ENCODE measurements at places on chromosomes 4 and X. TPM values are rescaled to one million over a fixed set of nuclear protein-coding genes. Genes with fewer than 3 reads are reported as not detected.

DNA sequence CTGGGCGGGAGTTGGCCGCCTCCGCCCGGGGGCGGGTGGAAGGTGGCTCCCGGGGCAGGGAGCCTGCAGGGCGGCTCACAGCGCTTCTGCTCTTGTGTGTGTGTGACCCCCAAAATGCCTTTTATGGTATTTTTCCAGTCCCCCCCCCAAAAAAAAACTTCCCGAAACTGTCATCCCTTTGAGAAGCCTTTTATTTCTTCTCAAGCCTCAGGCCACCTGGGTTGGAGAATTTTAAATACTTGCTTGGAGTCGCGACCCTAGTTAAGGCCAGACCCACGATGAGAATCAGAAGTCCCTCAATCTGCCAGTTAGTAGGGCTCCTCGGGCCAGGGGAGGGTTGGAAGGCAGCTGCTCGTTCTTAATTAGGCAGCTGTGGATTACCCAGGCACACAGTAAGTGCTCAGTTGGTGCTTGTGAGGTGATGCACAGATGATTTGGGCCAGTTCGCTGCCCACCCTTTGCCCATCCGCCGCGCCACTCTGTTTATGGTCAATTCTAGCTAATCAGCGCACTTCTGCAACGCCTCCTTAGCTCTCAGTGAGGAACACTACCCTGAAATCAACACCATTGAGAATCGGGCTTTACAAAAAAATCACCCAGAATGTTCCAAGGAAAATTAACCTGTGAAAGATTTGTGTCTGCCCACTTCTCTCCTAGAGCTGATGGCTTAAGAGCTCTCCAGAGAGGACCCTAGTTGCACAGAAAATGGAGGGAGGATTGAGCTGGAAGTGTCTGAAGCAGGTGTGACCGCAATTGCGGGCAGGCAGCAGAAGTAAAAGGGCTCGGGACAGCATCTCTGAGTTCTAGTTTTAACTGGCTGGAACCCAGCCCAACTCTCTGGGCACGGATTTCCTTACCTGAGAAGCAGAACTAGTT lies 648 bp upstream of the SCD5 start:
- DNase-seq, result peak; percentile 22

- no peak for DNase-seq
Observed at GRCh38 chr4:41160856-41161255, 53.5 kb downstream of the APBB2 start.

TMEM31 gene
- polyA plus RNA-seq, result 0.85 TPM

DNA sequence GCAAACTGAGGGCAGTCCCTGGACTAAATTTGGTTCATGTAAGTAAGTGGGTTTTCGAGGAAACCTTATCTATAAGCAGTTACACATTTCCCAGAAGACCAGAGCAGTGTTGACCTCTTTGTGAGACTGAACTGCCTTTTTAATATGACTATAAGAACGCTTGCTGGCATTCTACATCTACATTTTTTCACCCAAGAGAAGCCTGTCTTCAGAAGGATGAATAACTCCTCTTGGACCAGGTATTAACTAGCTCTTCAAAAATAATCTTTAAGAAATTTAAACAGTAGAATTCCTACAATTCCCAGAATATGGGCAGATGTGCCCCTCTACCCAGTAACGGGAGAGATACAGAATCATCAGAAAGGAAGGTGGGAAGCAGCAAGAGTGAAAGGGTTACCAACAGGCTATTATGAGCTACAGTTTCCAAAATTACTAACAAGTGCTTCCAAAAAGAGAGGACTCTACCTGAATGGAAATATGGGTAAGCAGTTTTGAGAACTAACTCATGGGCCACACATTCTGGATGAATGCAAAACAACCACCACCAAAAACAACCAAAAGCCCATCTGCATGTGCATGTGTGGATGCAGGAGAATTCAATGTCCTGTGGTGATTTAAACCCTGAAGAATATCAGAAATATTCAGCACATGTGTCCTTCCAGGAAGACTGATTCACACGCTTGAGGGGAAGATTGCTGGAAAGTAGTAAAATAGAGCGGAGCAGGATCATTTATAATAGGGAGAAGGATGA lies 17.4 kb downstream of the BBS12 start:
- no peak for DNase-seq

DNA sequence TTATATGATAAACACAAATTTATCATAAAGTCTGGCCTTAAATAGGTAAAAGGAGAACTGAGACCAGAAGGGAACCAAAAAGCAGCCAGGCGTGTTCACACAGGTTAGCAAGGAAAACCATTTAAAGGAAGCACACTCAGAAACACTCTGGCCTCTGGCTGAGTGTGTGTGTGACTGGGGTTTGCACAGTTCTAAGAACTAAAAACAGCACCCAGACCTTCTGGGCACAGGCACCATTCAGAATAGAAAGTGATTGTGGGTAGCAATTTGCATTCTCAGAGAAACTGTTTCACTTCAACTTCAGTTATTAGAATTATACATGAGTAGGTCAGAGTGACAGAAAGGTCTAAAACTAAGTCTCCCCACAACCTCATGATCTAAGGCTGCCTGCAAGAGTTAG lies 10.0 kb downstream of the GPR82 start:
- no peak for DNase-seq

- DNase-seq, result no peak
Observed at GRCh38 chrX:153487590-153488071, 7.1 kb upstream of the BGN start.

- no peak for DNase-seq
Observed at GRCh38 chrX:66602381-66602938, 36.4 kb downstream of the EDA2R start.

CYTL1 gene
- polyA plus RNA-seq, result 5.6 TPM

DNA sequence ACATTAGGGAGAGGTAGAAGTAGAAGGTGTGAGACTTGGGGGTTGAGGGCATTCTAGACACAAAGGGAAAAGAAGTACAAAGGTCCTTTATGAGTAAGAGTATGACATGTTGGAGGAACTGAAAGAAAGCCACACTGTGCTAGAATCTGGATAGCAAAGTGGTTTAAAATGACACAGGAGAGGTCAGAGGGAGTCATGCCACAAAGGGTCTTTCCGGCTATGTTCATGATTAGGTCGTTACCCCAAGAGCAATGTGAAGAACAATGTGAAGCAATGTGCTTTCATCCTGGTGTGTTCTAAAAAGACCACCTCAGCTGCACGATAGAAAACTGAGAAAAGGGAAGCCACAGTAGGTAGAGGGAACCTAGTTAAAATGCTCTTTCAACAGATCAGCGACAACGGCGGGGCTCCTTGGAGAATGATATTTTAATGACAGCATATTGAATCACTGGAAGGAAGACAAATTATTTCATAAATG lies 29.2 kb downstream of the SMIM14 start:
- DNase-seq, result no peak

GRCh38 chr4:40734497-40734896 lies 15.3 kb upstream of the NSUN7 start:
- no peak for DNase-seq

GRCh38 chrX:123487236-123487635 lies 245.6 kb downstream of the THOC2 start:
- no peak for DNase-seq

GRCh38 chrX:134544135-134544512 lies 84.2 kb downstream of the HPRT1 start:
- no peak for DNase-seq

WNK3 gene
- polyA plus RNA-seq, result 2.2 TPM

DNA sequence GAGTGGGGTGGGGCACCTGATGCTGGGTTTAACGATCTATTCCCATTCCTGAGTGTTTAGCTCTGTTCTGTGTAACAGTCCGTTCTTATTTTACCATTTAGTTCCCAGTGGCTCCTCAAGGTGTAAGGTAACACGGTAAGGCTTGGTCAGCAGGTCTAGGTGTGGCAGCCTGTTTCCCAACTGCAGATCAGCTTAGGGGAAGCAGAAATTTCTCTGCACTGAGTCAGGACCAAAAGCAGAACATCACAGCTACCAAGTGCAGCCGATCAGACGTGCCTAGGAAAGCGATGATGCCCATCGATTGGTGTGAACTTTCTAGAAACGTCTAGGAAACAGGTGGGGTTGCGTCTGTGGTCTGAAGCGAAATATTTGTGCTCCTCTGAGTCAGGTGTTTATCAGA lies 240.1 kb downstream of the STIM2 start:
- DNase-seq, result no peak

DNA sequence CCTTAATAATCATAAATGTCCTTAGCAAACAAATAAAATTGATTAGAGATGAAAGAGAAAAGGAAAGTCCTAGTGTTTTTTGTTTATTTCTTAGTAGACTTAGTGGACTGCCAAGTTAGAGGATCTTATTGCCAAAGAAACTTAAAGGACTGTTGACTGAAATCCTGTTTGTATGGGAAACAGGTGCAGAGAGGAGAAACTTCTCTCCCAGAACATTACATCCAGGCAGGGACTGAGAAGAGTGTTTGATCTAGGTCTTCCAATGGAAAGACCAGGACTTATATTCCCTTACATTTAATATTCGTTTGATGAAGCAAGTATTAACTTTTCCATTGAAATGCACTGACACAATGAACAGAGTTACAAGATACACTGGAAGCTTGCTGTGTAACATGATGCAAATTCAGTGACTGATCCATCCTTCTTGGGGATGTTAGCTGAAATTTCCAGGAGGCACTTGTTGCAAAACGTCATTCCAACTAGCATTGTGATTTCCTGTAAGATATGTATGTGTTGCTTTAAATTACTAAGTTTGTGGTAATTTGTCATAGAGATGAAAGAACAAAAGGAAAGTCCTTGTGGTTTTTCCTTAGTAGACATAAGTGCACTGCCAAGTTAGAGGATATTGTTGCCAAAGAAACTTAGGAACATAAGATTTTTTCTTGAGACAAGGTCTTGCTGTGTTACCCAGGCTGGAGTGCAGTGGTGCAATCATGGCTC lies 505.6 kb downstream of the STIM2 start:
- no peak for DNase-seq

GRCh38 chr4:145552181-145552822 lies 66.9 kb upstream of the MMAA start:
- DNase-seq, result no peak

GRCh38 chr4:163694385-163694784 lies 199.9 kb downstream of the TMA16 start:
- DNase-seq, result no peak

DNA sequence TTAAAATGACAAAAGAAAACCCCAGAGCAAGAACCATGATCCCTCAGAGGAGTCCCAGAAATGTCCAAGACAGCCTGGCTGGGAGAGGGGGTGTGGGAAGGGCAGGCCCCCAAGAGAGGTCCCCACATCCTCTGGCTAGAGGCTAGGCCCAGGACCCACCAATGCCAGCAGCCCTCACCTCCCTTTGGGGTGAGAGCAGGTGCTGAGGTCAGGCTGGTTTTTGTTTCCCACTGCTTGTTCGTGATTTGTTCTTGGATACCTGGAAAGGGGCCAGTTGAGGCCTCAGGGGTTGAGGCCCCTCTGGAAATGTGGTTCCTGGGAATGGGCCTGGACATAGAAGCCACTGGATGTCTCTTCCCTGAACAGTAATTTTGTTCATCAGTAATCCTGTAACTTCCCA lies 2.3 kb upstream of the GRSF1 start:
- no peak for DNase-seq

DNA sequence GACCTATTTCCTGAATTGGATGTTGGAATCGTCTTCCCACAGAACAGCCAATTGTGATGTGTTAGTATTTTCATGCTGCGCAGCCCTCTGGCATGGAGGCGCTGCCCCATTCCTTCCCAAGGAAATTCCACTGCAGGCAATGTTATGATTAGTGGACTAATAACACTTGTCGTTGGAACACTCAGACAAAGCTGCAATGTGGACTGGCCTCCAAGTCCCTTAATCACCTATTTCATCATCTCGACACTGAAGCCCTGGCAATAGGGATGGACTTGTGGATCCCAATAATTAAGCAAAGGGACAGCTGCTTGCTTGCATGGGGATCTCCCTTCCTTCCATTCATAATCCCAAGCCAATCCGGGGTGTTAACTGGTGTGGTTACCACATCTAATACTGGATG lies 78.8 kb upstream of the PLAC1 start:
- no peak for DNase-seq

TRIM61 gene
- polyA plus RNA-seq, result 1.9 TPM

DNA sequence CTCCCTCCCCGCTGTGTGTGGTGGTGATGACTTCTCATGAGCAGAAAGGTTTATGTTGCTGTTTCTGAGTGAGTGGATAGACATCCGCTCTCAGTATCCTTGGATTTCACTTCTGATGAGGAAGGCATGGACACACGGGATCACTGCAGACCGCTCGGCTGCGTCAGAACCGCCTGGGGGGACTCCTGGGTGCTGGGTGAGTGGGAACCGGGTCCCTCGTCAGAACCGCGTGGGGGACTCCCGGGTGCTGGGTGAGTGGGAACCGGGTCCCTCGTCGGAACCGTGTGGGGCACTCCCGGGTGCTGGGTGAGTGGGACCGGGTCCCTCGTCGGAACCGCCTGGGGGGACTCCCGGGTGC lies 9.0 kb downstream of the CTBP1 start:
- no peak for DNase-seq

DNA sequence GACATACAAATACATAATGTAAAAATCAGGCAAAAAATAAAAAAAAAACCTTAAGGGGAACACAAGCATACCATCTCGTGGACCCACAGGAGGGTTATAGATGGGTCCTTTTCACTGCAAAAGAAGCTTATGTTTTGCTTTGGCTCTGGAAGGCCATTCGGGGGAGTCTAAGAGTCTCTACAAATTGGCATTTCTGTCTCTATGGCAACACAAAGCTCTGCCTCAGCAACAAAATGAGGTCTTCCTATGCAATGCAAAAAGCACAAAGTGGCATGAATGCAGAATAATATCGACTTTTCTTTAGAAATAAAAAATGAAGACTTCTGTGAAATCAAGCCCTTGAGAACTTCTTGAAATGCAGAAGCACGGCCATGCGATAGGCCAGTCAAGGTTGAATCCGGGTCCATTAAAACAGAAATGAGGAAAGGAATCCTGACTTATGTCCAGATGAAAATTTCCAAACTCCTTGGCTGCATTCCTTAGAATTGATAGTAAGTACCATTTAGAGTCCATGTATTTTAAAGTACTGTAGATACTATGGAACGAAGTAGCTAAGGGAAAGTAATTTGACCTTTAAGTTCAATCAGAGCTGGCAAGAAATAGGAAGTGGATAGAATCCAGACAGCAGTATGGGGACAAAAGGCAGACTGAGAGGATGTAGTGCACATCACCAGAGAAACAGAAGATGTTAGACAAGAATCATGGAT lies 63.7 kb upstream of the PDLIM3 start:
- no peak for DNase-seq
